Kidney epithelial cell (primary cell): ENCODE measurements at places on chromosomes 2 and 18.

DNA sequence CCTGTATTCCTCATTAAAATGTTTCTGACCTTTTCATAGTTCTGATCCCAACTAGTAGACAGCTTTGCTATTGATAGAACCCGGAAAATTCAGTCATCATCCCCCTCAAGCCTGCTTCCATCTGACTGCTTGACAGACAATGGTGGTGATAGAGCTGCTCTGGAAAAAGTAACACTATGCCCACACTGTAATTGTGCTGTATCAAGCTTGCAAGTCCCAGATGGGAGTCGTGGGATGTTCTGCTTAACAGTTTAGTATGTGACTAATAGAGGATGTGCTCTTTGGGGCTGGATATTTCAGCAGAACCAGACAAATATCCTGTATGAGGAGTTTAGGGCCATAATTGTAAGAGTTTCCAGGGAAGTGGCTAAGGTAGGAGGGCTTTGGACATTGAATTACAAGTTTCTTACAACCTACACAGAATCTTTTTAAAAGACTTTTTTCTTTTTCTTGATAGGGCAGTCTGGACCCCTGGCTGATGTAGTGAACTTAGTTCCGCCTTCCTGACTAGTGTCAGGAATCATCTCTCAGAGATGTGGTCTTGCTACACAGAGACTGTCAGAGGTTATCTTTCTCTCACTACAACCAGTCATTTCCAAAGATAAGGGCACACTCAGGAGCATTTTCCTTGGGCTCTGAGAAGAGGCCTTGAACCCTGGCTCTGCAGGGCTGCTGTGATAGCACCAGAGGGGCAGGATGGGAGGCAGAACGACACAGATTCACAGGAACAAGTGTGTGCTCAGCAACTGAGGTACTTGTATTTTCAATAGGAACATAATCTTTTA is 158.0 kb upstream of the RBMS1 start:
- no peak for DNase-seq

DNA sequence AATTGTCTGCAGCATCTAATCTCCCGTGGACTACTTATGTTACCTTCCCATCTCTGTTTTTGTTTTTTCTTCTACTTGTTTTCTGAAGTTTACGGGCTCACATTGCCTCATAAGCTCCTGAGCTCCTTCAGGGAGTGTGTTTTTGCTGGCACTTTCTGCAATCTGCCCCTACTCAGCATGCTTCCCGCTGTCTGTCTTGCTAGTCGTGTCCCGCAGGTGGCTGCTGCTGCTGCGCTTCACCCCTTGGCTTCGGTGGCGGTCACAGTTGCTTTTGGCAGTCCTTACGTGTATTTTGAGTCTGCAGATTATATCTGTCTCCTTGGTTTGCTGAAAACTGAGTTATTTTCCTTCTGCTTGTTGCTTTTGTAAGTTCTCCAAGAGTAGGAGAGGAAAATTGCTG is 37.3 kb downstream of the FER1L5 start:
- DNase-seq, result no peak

GRCh38 chr2:191010887-191011885 is 2.8 kb downstream of the STAT1 start:
- no peak for DNase-seq

DNA sequence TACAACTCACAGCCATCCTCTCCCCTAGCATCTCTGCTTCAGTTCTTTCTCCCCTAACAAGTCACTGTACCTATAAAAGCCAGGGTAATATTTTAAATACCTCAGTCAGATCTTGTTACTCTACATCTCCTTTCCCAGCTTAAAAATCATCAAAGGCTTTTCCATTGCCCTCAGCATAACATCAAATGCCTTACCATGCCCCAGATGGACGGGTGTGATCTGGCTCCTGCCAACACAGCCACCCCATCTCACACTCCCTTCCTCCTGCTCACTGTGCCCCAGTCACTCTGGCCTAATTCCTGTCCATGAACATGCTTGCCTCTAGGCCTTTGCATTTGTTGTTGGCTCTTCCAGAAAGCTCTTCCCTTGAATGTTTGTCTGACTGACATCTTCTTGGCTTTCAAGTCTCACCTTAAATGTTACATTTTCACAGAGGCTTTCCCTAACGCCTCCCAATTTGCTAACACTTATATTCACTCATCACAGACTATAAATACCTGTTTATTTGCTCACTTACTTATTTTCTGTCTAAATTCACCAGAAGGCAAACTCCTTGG is 640.9 kb downstream of the NYAP2 start:
- no peak for DNase-seq

- no peak for DNase-seq
Measured at GRCh38 chr2:237152361-237152760, 66.7 kb downstream of the COPS8 start.

DNA sequence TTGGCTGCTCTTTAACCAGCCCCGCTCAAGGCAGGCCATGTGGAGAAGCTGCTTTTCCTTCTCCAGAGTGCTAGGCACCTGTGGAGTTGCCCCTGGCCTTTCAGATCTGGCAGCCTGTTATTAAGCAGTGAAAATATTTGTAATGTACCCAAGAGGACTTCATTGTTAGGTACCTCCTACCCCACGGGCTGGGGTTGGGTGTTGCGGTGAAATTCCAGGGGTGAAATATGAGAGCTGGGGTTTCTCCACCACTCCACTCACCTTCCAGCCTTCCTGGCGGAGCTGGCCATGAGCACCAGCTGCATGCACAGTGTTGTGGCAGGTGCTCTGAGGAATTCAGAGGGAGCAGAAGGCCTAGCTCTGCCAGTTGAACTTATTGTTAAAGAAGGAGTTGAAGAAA is 39.1 kb downstream of the NTSR2 start:
- no peak for DNase-seq

GRCh38 chr2:28117104-28117596 is 226.6 kb downstream of the BABAM2 start:
- DNase-seq, result peak; percentile 87

DNA sequence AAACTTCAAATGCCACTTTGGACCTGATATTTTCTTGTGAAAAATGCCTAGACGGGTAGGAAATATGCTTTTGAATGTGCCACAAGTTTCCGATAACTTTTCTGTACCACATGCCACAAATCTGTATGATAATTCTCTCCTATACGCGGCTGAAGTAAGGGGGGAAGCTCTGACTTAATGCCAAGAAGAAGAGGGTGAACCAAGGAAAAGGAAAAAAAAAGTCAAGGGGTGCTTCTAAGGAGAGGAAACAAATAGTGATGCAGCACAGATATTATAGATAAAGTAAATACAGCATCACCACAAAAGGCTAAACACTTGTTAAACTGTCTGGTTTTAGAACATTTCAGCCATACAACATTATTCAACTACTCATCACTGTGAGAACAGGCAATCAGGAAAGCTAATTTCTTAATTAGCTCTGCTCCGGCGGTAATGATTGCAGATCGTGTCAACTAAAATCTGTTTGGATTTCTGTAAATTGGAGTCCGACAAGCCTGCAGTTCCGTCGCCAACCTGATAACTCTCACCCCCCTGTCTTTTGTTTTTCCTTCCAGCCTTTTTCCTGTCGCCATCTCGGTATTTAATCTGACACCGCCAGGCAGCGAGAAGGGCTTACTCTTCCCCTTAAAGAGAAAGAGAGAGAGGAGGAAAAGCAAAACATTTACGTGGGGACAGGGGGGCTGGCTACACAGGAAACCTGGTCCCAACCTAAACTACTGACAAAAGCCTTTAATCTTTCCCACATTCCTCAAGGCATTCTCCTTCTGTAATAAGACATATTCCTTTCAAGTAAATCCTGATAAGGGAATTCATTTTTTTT is 67.5 kb downstream of the ZEB2 start:
- no peak for DNase-seq

GRCh38 chr2:503288-503999 is 173.8 kb downstream of the TMEM18 start:
- DNase-seq, result no peak

DNA sequence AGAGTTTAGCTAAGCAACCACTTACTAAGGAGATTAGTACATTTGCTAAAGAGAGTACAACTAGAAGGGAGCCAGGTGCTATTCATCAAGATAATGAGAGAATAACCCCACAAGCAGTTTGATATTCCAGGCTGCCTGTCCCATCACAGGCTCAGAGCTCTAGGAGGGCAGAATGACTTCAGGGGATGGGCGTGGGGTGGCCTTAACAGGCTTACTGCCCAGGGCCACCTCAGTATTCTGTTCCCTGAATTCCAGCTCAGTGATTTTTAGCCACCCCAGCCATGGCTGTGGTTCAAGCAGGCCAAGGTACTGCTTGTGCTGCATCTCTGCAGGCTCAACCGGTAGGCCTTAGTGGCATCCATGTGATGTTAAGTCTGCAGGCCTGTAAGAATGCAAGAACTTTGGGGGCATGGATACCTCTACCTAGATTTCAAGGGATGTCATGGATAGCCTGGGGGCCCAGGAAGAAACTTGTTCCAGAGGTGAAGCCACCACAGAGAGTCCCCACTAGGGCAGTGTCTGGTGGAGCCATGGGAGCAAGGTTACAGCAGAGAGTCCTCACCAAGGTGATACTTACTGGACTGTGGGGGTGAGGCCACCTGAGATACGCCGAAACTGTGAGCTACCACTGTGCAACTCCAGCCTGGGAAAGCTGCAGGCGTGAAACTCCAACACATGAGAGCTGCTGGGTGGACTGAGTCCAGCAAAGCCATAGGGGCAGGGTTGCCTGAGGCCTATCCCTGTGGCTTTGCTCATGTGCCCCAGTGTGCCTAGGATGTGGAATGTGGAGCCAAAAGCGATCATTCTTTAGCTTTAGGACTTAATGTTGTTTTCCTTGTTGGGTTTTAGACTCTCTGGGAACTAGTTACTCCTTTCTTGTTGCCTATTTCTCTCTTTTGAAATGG is 107.7 kb downstream of the EHBP1 start:
- DNase-seq, result no peak

DNA sequence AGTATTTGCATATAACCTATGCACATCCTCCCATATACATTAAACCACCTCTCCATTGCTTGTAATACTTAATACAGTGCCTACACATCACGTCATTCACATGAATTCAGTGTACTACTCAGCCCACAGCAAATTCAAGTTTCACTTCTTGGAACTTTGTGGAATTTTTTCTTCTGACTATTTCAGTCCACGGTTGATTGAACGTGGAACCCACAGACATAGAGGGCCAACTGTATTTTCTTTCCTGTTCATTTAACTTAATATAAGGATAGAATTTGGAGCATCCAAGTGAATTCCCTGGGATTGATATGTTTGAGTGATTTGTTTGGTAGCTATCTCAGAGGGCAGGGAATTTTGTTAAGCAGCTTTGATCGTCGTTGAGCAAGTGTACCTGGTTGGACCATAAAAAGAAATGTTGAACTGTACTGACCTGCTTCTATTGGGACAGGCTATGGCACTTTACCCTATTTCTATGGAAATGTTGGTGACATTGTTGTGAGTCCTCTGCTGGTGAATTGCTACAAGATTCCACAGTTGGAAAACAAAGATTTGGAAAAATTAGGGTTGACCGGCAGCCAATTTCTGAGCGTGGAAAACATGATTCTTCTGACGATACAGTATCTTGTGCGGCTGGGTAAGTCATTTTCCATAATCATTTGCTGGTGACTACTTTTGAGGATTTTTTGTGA is 156.6 kb downstream of the ESCO1 start:
- DNase-seq, result no peak

- no peak for DNase-seq
Measured at GRCh38 chr2:84417453-84418145, 41.5 kb downstream of the SUCLG1 start.

DNA sequence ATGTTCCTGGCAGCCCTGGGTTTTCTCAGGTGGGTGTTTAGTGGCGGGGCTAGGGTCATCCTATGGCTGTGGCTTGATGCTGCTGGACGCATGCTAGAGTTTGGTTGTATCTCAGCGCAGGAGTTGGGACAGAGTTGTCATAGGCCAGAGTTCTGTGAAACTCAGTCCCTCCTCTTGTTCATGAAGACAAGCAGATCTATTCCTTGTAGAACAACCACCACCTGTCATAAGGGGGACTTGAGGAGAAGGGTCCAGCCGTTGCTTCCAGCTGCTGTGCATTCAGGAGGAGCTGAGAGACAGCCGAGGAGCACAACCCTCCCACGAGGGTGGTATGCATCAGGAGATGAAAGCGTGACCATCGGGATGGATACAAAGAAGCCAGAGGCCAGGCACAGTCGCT is 26.4 kb downstream of the DCDC2C start:
- no peak for DNase-seq

DNA sequence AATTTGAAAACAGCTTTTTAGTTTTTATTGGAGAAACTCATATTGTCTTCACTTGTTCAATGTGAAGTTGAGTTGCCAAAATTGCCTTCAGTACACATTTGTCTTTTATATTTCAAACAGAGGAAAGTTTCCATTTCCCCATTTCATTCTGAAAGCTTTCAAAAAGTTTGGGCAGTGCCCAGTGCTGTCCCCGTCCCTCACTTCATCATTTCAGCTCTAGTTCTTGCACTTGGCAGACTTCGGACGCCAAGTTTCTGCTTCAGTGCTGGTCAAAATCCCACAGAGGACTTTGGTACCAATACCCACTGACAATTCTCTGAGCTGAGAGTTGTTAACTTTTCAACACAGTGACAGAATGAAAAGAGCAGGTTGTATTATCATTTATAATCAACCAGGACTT is 43.4 kb upstream of the AQP4 start:
- DNase-seq, result no peak

GRCh38 chr2:151508519-151508918 is 98.8 kb downstream of the RIF1 start:
- no peak for DNase-seq

GRCh38 chr2:8684878-8685696 is 3.2 kb downstream of the ID2 start:
- DNase-seq, result no peak

GRCh38 chr2:178309541-178309940 is 115.2 kb downstream of the OSBPL6 start:
- no peak for DNase-seq

DNA sequence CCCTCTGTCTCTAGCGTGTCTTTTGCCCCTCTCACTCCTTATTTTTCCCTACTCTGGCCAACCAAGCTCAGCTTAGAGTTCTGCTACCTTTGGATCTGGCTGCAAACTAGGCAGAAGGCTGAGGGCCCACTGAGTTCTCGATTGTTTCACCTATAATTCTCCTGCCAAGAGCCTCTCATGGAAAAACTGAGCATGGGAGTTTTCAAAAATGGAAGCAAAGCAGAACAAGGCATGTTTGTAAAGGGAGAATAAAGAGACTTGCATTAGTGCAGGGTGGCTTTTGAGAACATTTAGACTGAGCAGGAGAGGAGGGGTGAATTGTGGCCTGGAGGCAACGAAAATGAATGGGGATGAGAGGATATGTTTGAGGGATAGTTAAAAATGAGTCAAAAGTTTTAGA is 45.9 kb downstream of the FSHR start:
- DNase-seq, result no peak
